Stimulated activated CD4-positive, alpha-beta T cell treated with anti-CD3 and anti-CD28 coated beads, Interleukin-15, amount 100 ng/mL, for 1 hour (primary cell): ENCODE measurements at places on chromosomes 5 and 9.

- no peak for DNase-seq
Observed at GRCh38 chr9:4092793-4093709, 206.8 kb downstream of the GLIS3 start.

GRCh38 chr5:159133041-159133741, 33.5 kb upstream of the EBF1 start:
- DNase-seq = no peak

GRCh38 chr5:1462358-1462757, 17.1 kb upstream of the SLC6A3 start:
- DNase-seq = no peak

DNA sequence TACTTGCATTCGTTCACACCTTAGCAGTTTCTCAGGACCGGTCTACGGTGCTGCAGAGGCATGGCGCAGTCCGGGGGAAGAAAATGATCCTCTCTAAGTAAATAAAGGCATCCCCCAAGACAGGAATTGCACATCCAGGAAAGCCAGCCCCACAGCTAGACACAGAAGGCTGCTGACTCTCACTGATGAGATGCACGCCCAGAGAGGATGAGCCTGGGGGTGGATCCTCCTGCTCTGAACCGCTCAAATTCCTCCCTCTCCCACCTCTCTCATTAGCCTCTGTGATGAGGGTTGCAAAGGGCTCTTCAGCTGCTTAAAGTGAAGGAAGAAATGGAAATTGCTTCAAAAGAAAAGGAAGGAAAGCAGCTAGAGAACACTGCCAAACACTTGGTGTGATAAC, 132.4 kb downstream of the TTLL11 start:
- DNase-seq = no peak

DNA sequence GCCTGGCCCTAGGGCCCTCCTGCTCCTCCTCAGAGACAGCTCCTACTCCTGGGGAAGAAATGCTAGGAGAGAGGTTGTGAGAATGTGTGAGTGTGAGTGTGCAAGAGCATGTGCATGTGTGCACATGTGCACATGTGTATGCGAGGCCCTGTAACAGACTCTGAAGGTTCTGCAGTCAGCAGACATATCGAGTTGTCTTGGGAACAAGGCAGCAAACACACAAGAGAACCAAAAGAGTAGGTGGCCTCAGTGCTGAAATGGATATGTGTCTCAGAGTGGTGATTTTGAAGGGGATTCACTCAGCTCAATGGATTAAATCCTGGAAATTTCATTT, 50.5 kb downstream of the MVB12B start:
- DNase-seq = no peak

- no peak for DNase-seq
Observed at GRCh38 chr9:86274821-86275643, 7.3 kb downstream of the ISCA1 start.

- DNase-seq = no peak
Observed at GRCh38 chr9:16996901-16997491, 126.5 kb upstream of the BNC2 start.

GRCh38 chr5:167295681-167296005, 995.8 kb upstream of the WWC1 start:
- DNase-seq = no peak

GRCh38 chr9:16689351-16689938, 181.0 kb downstream of the BNC2 start:
- DNase-seq = no peak

- DNase-seq = no peak
Observed at GRCh38 chr9:36603006-36603405, 30.3 kb downstream of the MELK start.

DNA sequence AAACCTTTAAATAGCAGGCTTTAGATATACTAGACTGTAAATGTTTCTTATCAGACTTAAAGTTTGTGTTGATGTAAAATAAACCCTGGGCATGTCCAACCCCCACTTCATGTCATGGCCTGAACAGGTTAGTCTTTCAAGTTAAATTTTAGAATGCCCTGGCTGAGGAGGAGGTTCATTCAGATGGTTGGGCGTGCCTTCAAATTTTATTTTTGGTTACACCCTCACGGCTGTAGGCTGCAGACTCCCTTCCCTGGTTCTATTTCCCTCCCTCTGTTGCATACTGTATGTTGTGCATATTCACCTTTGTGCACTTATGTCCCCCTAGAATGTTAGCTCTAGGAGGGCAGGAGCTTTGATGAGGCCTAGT, 5.3 kb upstream of the BICD2 start:
- DNase-seq = no peak

- no peak for DNase-seq
Observed at GRCh38 chr5:54360089-54360488, 49.7 kb upstream of the ARL15 start.

GRCh38 chr5:17302106-17302505, 84.7 kb downstream of the BASP1 start:
- DNase-seq = no peak

DNA sequence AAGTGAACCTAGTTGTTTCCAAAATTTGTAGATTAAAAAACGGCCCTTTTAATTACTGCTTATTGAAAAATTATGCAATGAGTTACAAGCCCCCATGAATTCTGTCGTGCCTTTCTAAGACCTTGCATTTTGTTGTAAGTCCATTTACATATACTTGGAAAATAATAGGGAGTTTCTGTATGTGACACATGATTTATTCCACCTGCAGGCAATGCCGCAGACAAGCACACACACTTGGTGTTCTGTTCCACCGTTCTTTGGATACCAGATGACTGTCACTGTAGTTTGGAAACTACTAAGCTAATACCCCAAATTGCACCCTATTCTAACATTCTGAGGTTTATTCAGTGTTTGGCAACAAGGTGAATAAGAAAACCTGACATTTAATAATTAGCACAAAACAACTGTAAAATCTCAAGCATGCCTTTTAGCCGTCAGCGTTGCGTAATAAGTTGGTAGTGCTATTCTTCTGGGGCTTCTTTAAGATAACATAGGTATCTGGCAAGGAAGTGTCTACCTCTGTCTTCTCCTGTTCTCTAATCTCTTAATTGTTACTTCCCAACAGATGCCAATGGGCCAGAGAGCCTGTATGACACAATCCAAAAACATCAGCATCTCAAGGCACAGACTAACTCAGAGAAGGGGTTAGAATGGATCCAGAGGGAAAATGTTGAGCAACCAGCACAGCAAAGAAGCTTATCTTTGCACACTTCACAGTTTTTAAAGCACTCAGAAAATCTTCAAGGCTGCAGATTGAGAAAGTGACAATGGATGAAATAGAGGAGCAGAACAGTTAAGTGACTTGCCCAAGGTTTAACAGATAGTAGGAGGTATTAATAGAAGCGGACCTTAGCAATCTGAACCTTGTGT, 48.2 kb upstream of the DPYSL3 start:
- no peak for DNase-seq

GRCh38 chr9:93114984-93115335, 18.9 kb downstream of the CARD19 start:
- no peak for DNase-seq

GRCh38 chr9:125593581-125594222, 113.3 kb downstream of the MAPKAP1 start:
- DNase-seq = no peak

- DNase-seq = no peak
Observed at GRCh38 chr5:115179394-115180164, 9.9 kb upstream of the TRIM36 start.

- DNase-seq = no peak
Observed at GRCh38 chr5:32275396-32275741, 37.4 kb downstream of the MTMR12 start.

- DNase-seq = no peak
Observed at GRCh38 chr9:26904070-26904469, 11.5 kb upstream of the CAAP1 start.

DNA sequence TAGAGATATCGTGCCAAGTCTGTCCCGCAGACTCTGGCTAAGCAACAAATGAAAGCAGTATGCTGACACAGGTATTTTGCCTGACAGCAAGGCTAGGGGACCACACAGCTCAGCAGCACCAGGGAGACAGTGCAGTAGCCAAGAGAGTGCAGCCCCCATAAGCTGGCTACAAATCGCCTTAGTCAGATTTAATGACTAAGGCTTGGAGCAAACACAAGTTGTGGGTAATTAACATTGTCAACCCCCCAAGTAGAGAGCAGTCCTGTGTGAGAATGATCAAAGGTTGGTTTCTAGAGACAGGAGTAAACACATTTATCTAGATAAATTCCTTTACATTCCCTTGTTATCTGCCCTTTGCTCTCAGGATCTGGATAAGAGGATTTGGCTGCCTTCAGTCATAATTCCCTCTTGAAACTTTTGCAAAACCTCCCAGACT, 1434.5 kb upstream of the CDH6 start:
- DNase-seq = no peak

DNA sequence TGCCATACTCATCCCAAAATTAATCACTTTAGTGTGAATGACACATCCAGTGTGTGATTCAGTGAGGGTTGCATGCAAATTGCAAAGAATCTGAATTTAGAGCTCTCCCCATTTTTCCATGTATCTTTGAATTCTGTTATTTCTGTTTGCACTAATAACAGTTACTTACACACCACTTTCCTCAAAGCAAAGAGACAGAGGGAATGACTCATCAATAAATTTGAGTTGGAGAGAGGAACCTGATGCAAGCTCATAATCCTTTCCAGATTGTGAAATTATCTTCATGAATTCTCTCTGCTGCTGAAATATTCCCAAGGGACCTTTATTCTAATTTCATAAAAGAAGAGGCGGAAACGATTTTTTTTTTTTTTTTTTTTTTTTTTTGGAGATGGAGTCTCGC, 204.8 kb downstream of the CDH9 start:
- no peak for DNase-seq

DNA sequence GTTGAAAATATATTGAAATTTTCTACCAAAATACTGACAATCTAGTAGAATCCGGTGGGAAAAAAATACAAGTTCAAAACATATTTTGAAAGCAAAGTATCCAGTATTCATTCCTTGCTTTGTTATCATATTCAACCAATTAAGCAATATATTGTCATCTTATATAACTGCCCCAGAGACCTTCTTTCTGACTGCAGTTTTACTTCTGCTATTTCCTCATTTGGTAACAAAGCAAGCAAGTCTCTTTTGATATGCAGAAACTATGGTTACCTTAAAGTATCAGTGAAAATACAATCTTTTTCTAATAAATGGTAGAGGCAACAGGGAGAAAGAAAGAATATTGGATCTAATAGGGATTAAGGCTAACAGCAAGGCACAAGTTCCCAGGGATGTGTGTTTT, 663.7 kb upstream of the MEF2C start:
- DNase-seq = no peak

GRCh38 chr5:74556631-74557595, 83.6 kb downstream of the ENC1 start:
- DNase-seq = no peak

GRCh38 chr5:119284031-119284430, 71.8 kb upstream of the TNFAIP8 start:
- DNase-seq = no peak

GRCh38 chr9:35085078-35085477, 5.3 kb upstream of the FANCG start:
- DNase-seq = no peak

DNA sequence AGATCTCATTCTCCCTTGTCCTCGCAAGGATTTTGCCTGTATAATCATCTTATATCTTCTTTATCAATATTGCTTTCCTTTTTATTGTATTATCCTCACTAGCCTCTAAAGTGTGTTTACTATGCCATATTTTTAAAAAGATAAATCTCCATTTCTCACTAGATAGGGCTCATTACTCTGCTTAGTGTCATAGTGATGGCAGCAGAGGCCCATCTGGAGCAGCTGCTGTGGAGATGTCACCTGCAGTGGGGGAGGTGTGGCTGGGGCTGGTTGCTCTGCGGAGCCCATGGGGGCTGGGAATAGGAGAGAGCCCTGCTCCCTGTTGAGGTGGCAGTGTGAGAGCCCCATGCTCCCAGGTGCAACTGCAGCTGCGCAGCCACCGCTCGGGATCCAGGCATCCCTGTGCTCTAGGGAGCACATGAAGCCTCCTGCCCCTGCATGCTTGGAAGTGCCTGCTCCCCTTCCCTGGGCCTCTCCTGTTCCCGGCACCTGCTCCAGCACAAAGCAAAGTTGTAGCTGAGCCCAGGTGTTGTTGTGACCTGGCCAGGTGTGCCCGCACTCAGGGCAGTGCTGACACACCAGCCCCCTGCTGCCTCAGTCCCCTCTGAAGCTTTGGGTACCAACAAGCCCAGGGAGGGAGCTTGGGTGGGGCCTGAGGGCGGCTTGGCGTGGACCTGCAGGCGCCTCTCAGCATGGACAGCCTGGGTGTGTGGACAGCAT, 144.6 kb upstream of the MRPS30 start:
- no peak for DNase-seq

GRCh38 chr5:152644029-152644728, 239.1 kb upstream of the NMUR2 start:
- no peak for DNase-seq

DNA sequence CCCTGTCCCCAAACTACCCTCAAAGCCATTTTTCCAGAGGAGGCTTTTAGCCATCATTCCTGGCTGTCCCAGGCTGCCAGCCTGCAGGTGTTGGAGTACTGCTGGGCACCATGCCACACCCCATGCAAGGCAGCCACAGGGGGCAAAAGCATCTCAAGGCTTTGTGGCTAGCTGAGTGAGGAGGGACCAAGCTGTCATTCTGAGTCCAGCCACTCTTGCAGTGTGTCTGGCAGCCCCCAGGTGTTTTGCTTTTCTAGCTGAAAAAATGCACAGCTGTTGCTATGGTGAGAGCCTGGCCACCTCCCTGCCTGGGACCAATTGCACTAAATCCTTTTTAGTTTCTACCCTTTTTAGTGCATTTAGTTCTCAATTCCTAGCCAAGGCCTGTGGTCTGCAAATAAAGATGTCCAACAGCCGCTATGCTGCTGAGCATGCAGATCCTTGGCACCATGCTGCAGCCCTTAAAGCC, 50.4 kb upstream of the PTGS1 start:
- no peak for DNase-seq

GRCh38 chr9:80218328-80218727, 646.6 kb downstream of the TLE4 start:
- no peak for DNase-seq

- no peak for DNase-seq
Observed at GRCh38 chr5:68582284-68582683, 366.7 kb downstream of the PIK3R1 start.

- no peak for DNase-seq
Observed at GRCh38 chr9:77374266-77374665, 196.9 kb downstream of the VPS13A start.

DNA sequence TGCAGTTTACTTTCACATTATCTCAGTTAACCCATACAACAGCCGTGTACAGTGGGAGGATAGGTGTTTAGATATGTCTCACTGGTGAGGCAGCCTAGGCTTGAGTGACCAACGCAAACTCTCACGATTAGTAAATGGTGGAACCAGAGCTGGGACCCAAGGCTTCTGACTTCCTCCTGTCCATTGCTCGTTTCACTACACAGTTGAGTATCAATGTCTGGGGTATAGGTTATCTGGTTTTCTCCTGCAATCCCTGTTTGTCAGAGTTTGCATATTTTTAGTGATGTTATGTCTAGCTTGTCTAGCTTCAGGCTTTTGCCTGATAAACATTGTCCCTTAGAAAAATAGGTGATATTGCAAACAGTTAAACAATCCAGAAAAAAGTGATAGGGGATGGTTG, 62.6 kb downstream of the NUP214 start:
- no peak for DNase-seq

- DNase-seq = no peak
Observed at GRCh38 chr9:27356446-27356845, 59.5 kb upstream of the EQTN start.

GRCh38 chr5:158039911-158040347, 181.0 kb upstream of the CLINT1 start:
- DNase-seq = no peak
